ENCODE measurements at places on chromosomes 5 and 9.

DNA sequence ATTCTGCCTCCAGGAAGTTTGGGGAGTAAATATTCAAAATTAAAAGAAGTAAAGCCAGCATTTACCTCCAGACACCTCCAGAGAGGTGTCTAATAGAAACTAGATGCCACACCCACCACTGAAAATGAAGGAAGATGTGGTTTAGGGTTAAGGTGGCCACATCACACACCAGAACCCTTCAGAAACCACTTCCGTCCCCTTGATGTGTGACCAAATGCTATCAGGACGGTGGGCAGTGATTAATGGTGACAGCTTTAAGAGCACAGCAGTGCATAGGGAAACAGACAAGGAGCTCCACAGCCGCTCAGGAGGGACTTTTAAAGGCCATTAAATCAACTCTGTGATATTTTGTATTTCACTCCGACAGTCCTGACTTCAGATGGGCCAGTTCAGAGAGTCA lies 295.2 kb downstream of the BRINP1 start:
- DNase-seq: no peak

GRCh38 chr9:1515557-1515956 lies 465.4 kb downstream of the DMRT2 start:
- DNase-seq: no peak

DNA sequence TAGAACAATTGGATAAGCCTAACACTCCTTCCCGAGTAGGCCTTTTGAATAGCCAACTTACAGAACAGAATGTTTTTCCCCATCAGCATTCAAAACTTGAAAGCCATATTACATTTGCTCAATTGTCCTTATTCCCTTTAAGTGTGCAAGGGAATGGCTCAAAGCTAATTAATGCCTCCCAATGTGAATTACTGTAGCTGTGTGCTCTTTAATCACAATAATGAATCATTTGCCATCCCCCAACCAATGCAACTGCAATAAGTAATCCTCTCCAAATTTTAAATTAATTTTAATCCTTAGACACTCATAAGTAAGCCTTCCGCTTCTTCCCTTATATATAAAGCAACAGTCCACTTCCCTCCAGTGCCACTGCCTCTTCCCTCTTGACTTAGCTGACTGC lies 115.9 kb downstream of the DROSHA start:
- DNase-seq: no peak

- DNase-seq: no peak
Measured at GRCh38 chr5:102750151-102750834, 4.8 kb upstream of the PAM start.

DNA sequence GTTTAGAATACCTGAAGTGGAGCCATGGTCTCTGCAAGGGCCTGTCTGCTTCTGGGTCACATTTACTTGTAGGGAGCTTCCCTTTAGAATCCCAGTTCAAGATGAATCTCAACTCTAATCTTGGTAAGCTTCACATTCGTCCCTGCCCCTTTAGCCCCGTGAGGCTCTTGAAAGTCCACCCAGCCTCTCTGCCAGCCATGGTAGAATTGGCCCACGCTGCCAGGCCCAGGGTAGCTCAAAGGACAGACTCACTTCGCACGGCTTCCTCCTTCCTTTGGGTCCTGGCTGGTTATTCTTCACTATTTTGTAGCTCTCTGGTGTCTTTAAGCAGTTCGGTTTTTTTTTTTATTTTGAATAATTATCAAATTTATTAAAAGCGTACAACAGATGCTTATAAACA lies 28.6 kb upstream of the NKX2-5 start:
- no peak for DNase-seq

- no peak for DNase-seq
Measured at GRCh38 chr9:17793713-17794622, 215.1 kb downstream of the SH3GL2 start.

DNA sequence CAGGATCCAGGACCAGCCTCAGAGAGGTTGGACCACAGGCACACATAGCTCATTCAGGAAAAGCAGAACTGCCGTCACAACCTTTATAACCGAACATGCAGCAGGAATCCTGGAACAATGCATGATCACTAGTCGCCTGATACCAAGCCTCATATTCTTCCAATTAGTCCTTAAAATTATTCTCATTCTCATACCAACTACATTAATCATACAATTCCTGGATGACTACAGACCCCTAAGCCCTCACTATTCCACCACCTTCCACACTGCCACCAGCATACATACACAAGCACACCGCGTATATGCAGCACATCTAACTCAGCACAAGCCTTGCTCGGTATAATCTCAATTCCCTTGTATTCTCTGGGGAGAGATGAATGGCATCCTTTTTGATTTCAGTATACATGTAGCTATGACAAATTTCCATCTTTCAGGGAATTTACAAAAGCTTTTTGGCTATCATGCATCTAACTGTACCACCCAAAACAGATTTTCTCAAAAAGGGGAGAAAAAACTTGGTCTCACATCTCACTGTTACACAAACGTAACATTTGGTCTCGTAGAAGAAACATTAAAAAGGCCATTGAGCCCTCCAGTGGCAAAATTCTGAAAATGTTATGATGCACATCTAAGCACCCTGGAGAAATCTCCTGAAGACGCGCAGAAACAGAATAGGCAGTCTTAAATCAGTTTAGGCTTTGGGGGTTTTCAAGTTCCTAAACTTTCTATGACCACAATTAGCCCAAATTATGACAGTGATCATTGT lies 46.2 kb downstream of the MCTP1 start:
- no peak for DNase-seq

DNA sequence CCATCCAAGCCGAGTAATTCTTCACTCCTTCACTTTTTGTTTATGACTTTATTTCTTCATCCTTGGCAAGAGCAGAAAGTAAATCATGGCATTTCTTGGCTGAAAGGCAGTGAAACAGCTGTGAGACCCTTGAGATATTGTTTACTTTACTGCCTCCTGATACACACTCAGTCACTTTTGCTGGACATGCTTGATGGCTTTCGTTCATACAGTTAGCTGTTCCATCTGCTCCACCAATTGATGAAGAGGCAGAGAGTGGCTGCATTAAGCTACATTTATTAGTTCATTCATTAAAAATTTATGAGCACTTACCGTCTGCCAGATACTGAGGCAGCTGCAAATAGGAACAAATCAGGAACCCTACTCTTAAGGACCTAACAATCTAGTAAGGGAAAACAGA lies 184.4 kb upstream of the OR13F1 start:
- no peak for DNase-seq

- DNase-seq: peak; percentile 33
Measured at GRCh38 chr9:122158202-122158601, 1.4 kb downstream of the NDUFA8 start.

DNA sequence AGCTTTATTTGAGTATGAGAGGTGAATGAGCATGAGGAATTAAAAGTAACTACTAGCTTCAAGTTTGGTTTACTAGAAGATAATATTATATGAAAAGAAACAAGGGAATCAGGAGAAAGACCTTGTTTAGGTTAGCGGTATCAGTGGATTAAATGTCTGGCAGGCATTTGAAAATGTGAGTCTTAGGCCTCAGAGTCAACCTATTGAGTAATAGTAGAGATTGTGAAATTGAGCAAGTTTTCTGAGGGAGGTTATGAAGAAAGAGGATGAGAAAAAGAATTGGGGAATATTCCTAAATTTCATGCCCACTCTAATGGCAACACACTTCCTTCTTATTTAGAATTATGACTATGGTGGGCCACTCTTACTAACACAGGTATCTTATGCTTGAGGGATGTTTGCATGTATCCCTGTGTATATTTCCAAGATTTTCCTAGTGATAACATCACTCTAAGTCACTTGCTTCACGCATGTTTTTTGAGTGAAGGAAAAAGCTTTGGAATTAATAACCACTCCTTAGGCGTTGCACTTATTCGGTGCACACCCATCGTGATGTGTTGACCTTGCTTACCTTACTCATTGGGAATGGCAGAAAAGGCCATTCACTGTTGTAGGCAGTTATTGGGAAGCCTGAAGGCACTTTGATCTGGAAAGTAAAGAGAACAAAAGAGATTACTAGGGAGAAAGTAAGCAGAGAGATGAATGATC lies 8.2 kb upstream of the ELL2 start:
- DNase-seq: no peak

DNA sequence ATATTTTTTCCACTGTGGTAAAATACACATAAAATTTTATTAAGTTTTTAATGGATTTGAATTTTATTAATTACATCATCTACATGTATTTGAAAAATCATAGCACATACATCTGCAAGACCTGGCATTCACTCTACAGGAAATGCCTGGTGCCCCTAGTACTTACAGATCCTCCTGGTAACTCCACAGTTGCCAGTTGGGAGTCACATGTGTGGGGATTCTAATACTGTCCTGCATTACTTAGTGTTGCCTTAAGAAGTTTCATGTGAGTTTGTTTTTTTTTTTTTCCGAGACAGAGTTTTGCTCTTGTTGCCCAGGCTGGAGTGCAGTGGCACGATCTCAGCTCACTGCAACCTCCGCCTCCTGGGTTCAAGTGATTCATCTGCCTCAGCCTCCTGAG lies 18.1 kb downstream of the KDM3B start:
- no peak for DNase-seq

- peak; percentile 62 for DNase-seq
Measured at GRCh38 chr5:177116631-177117373, 16.8 kb upstream of the NSD1 start.

GRCh38 chr5:59768152-59769040 lies 125.1 kb downstream of the PDE4D start:
- no peak for DNase-seq

- no peak for DNase-seq
Measured at GRCh38 chr9:115637661-115638060, 515.9 kb upstream of the PAPPA start.

DNA sequence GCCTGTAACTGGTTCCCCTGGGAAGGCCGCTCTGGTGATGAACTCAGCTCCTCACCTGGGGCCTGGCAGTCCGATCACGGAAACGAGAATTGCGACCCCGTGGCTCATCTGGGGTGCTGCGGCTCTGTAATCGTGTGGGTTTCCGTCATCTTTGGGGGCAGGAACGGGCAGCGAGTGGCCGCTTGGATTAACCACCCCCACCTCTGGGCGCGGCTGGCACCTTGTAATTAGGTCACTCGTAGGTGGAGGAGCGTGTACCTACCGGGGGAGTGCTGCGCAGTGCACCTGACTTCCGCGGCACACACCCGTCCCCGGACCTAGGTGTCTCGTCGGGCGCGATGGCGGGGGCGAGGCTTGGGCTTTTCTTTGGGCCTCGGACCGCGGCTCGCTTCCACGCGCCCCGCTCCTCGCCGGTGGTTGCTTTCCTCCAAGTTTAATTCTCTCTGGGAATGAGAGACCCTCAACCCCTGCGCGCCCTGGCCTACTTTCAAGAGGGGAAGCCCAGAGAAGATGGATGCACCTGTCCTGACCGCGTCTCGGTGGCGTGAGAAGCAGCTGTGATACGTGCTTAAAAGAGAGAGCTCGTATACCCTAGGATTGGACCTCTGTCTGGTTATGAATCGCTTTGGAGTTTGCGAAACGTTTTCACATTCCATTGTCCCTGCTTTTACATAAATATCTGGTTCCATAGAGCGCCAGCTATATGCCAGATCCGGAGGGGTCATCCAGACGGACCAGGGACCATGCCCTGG lies 744 bp upstream of the PPP2CA start:
- no peak for DNase-seq

DNA sequence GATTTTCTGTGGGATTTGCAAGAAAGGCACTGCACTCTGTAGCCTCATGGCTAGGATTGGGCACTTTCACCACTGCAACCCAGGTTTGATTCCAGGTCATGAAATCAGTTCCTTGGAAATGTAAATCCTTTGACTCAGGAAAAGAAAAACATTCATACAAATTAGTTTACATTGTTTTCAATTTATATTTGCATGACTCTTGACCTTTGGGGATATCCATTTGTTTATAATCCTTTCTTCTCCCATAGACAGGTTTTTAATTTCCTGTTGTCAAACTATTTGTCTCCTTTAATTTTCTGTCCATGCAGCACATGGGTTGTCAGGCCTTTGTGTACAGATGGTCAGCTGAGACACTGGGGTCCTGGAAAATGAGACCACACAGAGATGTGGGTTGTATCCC lies 801.5 kb downstream of the NR2F1-AS1 start:
- no peak for DNase-seq

GRCh38 chr5:33472805-33473409 lies 32.1 kb downstream of the TARS1 start:
- no peak for DNase-seq

DNA sequence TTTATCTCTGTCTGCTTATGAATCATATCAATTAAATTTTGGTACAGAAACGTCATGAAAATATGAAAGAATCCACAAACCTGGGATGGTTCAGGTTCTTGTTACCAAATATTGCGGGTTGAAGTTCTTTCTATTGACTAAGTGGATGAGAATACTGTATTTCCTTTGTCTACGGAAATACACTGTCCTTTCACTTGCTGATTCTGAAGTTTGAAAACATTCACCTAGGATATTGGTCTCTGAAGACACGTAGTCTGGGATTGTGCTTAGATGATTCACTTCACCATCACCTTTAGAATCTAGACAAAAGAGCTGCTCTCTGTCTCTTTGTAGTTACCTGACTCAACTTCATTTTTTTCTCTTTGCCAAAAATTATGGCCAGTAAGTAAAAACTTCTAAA lies 222.4 kb downstream of the FBN2 start:
- DNase-seq: no peak

DNA sequence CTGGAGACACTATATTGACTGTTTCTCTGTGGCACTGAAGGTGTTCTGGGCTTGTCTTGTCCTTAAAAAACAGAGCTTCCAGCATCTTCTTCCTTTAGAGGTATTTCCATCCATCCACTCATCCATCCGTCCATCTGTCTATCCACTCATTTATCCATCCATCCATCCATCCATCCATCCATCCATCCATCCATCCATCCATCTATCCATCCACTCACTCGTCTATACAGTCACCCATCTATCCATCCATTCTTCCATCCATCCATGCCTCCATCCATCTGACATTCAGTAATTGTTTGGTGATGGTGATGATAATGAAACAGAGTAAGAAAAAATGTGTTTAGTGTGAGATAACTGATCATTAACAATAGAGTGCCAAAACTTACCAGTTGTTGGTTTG lies 334.8 kb downstream of the NSG2 start:
- no peak for DNase-seq

- DNase-seq: peak; percentile 87
Measured at GRCh38 chr5:177599731-177600507, at the start of gene B4GALT7. TSS of gene B4GALT7 (plus strand) at chr5:177600132. CDS start at chr5:177600211, 79 bp downstream.

GRCh38 chr9:125513668-125514413 lies 193.2 kb downstream of the MAPKAP1 start:
- DNase-seq: peak; percentile 41
